ENCODE measurements at places on chromosomes 2 and 18.

DNA sequence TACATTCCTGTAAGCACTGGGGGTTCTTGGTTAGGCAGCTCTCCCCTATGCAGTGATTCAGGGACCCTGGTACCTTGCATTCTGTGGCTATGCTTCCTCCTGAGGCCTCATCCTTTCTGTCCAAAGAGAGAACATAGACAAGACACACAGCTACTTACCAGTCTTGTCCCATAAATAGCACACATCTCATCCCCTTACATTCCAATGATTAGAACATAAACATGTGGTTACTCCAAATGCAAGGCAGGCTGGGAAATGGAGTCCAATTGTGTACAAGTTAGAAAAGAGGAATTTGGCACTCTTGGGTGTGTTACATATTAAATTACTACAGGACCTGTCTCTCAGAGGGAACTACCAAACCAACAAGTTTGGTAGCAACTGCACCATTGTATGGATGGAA, 171.3 kb downstream of the ARHGAP15 start:
- no peak for DNase-seq

DNA sequence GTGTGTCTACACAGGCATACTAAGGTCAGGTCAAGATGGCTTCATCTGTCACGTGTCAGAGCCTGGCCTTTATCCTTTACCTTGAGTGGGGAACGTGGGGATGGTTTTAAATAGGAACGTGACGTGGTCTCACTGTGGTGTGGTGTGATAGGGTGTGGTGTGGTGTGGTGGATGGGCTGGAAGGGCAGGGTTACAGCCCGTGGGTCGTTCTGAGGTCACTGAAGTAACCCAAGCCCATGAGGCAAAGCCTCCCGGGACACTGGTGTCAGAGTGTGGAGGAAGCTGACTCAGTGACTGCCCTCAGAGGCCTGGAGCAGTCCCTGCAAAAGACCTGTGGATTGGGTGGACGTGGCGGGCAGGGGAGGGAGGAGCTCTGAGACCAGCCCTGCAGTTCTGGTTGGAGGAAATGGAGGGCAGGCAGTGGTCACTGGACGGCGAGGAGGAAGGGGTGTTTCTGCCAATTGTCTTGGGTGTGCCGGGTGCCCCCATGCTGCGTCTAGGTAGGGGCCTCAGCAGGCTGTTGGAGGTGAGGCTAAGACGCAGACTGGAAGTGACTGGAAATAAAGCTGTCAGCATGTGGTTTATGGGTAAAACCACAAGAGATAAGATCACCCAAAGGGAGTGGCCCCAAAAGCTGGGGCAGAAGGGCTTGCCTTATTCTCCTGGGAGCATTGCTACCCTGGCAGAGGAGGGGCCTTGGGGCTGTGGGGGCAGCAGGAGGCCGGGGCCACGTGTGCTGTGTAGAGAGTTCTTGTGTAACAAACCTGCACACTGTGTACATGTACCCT, 84.8 kb downstream of the SH3RF3 start:
- peak; percentile 72 for DNase-seq

GRCh38 chr2:78034706-78035105, 512.5 kb upstream of the LRRTM4 start:
- no peak for DNase-seq

DNA sequence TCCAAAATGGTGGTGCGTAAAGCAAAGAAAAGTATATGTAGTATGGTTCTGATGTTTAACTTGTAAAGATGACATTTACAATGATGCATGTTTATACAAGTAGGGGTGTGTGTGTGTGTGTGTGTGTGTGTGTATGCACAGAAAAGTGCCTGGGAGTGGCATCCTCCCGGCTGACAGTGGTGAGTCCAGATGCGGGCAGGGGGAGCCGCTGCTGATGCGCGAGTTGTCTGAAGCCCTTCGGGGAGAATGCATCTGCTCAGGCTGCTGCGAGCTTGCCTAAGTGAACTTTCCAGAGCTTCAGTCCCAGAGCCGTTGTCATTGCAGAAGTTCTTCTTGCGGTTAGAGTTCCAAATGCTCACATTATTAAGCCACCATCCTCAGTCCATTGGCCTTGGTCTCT, 429.7 kb upstream of the HS6ST1 start:
- DNase-seq: no peak

GRCh38 chr2:23546913-23547312, 161.9 kb downstream of the KLHL29 start:
- DNase-seq: no peak

GRCh38 chr2:221975151-221975550, 323.6 kb downstream of the PAX3 start:
- DNase-seq: no peak

- no peak for DNase-seq
Measured at GRCh38 chr2:158021226-158021625, 80.5 kb upstream of the UPP2 start.

DNA sequence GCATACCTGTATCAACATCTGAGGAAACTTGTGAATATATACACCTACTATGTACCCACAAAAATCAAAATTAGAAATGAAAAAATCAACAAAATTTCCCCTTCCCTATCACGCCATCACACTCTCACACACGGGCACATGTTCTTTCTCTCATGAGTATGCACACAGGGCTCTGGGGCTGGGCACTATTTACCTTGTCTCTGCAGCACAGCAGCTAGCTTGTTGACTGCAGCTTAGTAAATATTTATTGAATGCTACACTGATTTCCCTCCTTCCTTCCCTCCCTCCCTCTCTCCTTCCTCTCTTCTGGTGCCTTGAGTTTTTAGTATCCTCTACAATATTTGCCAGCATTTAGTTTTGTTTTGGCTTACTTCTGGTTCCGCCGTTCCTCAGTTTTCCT, 182.7 kb upstream of the LHCGR start:
- DNase-seq: no peak

- no peak for DNase-seq
Measured at GRCh38 chr2:43448011-43448821, 147.6 kb downstream of the THADA start.

DNA sequence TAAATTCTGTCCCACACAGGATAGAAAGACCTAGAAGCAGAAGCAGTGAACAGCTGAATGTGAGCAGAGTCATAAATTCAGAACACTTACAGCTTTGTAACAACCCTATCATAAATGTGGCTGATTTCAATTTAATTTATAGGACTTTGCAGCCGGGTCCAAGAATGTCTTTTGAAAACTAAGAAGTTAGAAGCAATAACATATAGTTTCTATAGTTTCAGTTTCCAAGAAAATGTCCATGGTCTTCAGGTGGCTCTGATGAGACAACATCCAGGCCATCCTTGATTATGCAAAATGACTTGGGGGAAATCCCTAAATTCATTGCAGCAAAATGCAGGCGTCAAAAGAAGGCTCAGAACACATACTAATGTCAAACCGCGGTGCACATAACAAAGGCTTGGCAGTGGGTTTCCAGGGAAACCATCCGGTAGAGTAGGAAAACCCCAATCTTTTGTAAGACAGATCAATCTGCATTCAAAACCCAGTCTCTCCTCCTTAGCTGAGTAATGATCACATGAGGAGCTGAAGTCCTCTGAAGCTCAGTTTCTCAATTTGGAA, 442.2 kb upstream of the ID2 start:
- peak; percentile 46 for DNase-seq

DNA sequence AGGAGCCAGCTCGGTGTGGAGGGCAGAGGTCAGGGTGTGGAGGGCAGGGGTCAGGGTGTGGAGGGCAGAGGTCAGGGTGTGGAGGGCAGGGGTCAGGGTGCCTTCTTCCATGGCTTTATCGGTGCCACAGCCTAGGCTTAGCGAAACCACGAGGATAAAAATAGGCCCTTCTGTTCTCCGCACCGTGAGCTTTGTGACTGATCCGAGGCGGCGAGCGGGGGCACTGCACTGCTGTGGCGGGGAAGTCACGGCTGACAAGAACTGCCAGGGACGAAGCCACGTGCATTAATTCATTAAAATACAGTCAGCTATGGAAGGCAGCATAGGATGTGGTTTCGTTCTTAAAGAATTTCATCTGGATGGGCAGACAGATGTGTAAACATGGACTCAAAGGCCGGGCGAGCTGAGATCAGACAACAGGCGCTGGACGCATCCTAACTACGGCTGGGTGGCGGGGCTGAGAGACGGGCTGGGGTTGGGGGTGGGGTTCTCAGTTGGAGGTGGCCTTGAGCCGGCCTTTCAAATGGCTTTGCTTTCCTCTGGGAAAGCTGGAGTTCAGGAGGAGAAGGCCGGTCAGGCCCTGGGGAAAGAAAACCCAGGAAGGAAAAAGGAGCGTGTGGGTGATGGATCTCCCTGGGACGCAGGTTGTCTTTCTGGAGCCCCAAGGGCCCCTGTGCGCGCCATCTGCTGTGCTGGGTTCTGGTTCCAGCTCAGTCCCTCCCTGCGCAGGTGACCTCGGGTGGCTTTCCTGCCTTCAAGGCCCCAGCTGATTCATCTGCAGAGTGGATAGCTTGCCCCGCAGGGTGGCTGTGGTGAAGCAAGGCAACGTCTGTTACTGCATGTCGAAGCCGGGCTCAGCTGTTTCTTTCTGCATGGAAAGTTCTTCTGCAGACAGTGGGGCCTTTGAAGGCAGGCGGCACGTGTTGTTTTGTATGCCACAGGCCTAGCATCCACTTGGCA, 958 bp upstream of the ALLC start:
- DNase-seq: no peak

GRCh38 chr2:39408351-39409136, 28.5 kb downstream of the MAP4K3 start:
- no peak for DNase-seq

GRCh38 chr2:142422769-142423168, 292.0 kb upstream of the LRP1B start:
- no peak for DNase-seq

DNA sequence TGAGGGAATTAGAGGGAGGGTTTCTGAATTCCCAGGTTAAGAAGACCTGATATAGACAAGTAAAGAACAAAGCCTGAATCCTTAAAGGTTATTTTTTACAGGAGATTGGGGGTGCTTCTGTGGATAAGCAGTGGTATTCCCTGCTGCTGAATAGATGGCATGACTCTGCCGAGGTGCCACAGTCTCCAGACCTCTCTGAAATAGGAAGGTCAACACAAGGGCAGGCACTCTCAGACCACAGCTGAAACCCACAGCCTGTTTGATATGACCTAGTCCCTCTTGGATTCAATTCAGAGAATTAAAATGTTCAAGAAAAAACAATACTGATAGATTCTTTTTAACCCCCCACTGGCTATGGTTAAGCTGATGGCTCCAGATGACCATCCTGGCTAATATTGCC, 259.3 kb downstream of the PTGR3 start:
- DNase-seq: no peak

Measured in stimulated activated CD4-positive, alpha-beta T cell treated with anti-CD3 and anti-CD28 coated beads, Interleukin-15, amount 100 ng/mL, for 24 hours (primary cell).